ENCODE measurements at places on chromosomes 6 and 20.
A peak's percentile ranks its signal among the peaks of the same experiment; 100 is the strongest.

DNA sequence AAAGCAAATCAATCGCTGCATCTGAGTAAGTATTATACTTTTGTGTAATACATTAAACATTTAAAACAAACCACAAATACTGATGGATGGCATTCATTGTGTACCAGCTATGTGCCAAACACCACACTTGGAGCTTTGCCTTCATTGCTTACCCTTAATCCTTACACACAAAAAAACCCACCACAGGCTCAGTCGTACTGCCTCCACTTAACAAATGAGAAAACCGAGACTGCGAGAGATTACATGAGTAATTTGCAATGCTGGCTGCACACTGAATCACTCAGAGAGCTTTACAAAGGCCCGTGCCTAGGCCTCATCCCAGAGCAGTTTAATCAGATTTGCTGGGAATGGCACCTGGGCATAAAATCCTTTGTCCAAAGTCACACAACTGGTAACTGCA is 130.5 kb downstream of the EDN1 start:
- peak; percentile 36 for DNase-seq

DNA sequence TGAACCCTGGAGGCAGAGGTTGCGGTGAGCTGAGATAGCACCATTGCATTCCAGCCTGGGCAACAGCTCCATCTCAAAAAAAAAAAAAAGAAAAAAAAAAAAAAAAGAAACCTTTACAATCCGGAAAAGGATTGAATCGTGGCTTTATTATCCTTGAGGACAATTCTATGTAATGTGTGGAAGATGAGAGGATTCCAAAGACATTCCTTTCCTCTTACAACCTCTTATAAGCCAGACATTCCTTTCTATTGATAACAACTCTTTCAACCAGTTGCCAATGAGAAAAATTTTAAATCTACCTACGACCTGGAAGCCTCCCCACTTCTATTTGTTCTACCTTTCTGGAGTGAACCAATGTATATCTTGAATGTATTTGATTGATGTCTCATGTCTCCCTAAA is 91.2 kb upstream of the EEF1E1 start:
- no peak for DNase-seq

DNA sequence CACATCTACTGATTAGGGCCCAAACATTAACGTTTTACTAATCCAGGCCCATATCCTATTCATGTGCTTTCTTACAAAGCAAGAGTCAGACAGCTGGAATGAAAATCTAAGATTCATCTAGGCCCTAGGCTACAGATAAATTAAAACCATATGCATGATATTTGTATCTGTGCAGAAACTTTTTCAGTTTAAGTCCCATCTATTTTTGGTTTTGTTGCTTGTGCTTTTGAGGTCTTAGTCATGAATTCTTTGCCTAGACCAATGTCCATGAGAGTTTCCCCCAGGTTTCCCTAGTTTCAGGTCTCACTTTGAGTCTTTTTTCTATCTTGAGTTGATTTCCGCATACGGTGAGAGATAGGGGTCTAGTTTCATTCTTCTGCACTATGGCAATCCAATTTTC is 20.2 kb downstream of the ADNP start:
- DNase-seq, result peak; percentile 63

GRCh38 chr6:61558796-61559195 is 727.2 kb downstream of the KHDRBS2 start:
- no peak for DNase-seq

- DNase-seq, result no peak
Observed at GRCh38 chr6:54916858-54917257, 70.3 kb downstream of the FAM83B start.

GRCh38 chr20:62925420-62926228 is 681 bp downstream of the DIDO1 start:
- DNase-seq, result no peak

DNA sequence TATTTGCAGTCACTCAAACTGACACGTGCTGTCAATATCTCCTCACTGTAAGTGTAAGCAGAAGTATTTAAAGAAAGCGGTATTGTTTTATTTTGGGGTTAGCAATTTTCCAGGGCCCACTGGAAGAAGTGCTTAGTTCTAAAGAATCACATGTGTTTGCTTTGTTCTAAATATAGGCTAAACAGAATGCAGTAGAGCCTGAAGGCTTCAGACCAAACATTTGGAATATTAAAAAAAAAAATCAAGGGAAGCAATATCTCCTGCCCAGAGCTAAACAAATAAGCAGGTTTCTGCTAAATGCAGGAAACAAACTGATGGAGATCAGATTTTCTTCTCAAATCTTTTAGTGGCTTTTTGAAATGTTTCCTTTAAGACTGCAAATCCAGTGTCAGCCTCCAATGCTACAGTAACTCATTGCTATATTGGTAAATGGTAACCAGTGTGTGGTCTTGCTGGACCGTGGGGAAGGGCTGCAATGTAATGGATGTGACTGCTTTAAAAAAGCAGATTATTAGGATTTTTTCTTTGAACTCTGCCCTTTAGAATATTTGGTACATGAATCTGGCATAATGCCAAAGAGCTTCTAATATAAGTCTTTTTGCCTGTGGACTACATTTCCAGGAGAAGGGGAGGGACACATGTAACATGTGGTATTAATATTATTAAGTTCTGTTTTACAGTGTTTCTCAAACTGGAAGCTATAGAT is 317.1 kb upstream of the FERMT1 start:
- DNase-seq, result no peak

GRCh38 chr6:16200321-16200883 is 38.0 kb upstream of the GMPR start:
- DNase-seq, result no peak

GRCh38 chr20:42380287-42380686 is 762.1 kb upstream of the CHD6 start:
- no peak for DNase-seq

GRCh38 chr20:44404204-44405181 is 49.0 kb downstream of the HNF4A start:
- DNase-seq, result no peak

DNA sequence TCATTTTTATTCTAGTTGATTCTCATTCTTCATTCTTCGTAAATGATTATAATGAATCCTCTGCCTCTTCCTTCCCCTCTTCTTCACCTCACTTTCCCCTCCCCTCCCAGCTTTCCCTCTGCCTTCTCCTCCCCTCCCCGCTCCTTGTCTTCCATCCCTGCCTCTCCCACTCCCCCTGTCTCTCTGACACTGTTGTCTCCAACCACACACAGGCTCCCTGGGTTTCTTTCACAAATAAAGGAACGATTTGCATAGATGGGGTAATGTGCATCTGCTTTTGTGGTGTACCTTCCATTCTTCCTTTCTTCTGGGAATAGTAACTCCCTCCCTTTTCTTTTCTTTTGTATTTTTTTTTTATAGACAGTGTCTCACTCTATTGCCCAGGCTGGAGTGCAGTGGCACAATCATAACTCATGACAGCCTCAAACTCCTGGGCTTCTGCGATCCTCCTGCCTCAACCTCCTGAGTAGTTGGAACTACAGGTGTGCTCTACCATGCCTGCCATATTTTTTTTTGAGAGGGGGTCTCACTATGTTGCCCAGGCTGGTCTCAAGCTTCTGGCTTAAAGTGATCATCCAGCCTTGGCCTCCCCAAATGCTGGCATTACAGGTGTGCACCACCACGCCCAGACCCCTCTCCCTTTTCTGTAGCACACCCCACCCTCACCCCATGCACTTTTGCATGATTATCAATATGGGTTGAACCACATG is 318.6 kb downstream of the PRKN start:
- no peak for DNase-seq

- DNase-seq, result no peak
Observed at GRCh38 chr20:51077686-51078060, 54.8 kb upstream of the KCNG1 start.

DNA sequence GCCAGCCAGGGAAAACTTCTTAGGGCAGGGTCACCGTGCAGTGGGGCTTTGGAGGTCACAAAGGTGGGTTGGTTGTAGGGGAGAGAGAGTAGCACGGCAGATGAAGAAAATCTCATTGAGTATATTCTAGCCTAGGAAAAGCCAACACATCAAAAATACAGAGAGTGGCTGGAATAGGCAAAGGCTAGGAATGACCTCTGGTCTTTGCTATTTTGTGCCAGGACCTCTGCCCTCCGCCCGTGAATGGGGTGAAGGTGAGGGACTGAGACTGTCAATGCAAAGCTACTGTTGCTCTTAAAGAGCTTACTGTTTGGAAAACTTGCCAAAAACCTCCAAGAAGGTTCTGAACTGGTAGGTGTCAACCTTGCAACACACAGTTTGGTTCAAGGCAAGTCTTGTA is 346.7 kb downstream of the CDH26 start:
- DNase-seq, result no peak

- DNase-seq, result no peak
Observed at GRCh38 chr6:28124350-28124970, at the start of gene ZSCAN16. ZSCAN16 (plus strand) TSS chr6:28124609; CDS start chr6:28125444, 835 bp downstream.

Data from AG04449 (cell line).